Activated CD4-positive, alpha-beta memory T cell treated with anti-CD3 and anti-CD28 coated beads for 36 hours (primary cell): ENCODE measurements at places on chromosomes 5 and 9. TPM values are rescaled to one million over a fixed set of nuclear protein-coding genes. Genes with fewer than 3 reads are reported as not detected.

DNA sequence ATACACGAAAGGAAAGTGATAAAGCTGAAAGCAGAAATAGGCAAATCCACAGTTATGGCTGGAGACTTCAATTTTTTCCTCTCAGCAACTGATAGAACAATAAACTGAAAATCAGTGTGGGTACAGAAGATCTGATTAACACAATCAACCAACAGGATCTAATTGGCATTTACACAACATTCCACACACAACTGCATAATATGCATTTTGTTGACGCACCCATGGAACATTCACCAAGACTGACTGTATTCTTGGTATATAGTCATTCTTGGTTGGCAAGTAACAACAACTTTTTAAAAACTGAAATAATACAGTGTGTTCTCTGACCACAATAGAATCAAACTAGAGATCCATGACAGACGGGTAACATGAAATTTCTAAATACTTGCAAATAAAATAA is 218.7 kb upstream of the S1PR3 start:
- DNase-seq, result no peak

GKAP1 gene
- 4.2 TPM for total RNA-seq

FAM174A gene
- total RNA-seq, result 8.3 TPM

DNA sequence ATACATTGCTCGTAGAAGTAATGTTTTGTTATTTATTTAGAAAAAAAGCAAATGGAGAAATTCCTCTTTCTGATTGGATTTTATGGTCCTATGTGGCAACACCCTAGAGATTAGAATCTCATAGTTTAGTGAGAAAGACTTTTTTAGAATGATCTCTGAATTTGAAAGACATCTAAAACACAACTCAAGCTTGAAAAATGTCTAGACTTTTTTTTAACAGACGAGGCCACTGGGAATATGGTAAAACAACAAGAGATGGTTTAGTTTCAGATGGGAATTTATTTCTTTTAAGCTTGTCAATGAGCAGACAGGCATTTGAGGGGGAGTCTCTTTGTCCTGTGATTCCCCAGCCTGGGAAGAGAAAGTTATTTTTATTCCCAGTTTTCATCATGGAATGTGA is 122.1 kb downstream of the NTRK2 start:
- DNase-seq, result no peak

ACOT12 gene
- not detected for total RNA-seq

GRCh38 chr9:114631166-114631565 is 20.1 kb downstream of the TMEM268 start:
- DNase-seq, result no peak

GRCh38 chr9:3783156-3783555 is 257.4 kb upstream of the RFX3 start:
- DNase-seq, result no peak

FCN1 gene
- not detected for total RNA-seq
